IPS-NIHi11 (cell line): ENCODE measurements at places on chromosomes 3 and 15.

DNA sequence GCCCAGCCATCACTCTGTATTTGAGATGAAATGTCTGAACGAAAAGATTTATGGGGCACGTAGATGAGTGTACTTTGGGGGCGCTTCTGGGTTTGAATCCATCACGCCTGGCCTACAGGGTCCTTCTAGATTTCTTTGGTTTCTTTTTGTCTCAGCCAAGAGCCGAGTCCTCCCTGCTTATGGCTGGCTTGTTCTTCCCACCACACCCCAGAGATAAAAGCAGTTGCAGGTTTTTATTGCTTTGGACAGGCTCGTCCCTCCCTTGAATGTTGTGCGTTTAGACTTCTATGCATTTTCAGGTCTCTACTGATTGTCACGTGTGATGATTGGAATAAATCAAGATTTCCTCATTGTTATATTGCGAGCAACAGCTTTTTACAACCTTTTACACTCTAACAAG, 104.8 kb upstream of the CHRNA7 start:
- DNase-seq, result no peak

- no peak for DNase-seq
Measured at GRCh38 chr3:139465636-139466035, 10.7 kb downstream of the RBP2 start.

- DNase-seq, result peak; percentile 53
Measured at GRCh38 chr3:150737874-150738679, 24.9 kb downstream of the SIAH2 start.

DNA sequence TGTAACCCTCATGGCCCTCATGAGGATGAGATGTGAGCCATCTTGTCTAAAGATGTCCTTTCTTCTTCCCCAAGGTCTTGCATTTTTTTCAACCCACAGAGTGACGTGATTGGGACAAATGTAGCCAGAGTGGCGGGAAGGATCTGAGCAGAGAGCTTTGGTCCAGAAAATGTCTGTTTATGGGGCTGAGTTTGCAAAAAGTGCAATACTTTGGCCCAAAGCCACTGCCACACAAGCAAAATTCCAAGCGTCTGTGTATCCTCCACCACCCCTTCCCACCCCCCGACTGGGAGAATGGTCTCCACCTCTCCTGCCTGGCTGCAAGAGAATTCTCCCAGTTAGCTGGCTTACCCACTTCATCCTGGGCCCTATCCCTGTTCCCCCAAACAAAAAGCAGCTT, 246.9 kb upstream of the LRIG1 start:
- no peak for DNase-seq

- peak; percentile 24 for DNase-seq
Measured at GRCh38 chr3:34011171-34012101, 213.0 kb downstream of the PDCD6IP start.

- DNase-seq, result no peak
Measured at GRCh38 chr3:94968519-94968918, 905.7 kb downstream of the NSUN3 start.

DNA sequence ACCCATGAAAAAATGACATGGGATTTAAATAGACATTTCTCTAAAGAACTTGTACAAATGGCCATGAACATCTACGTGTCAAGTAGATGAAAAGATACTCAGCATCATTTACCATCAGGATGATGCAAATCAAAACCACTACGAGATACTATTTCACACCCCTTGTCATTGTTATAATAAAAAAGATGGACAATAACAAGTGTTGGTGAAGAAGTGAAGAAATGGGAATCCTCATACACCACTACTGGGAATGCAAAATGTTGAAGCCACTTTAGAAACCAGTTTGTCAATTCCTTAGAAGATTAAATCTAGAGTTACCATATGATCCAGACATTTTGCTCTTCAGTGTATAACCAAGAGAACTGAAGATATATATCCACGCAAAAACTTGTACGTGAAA, 57.9 kb downstream of the TIMP4 start:
- DNase-seq, result no peak

DNA sequence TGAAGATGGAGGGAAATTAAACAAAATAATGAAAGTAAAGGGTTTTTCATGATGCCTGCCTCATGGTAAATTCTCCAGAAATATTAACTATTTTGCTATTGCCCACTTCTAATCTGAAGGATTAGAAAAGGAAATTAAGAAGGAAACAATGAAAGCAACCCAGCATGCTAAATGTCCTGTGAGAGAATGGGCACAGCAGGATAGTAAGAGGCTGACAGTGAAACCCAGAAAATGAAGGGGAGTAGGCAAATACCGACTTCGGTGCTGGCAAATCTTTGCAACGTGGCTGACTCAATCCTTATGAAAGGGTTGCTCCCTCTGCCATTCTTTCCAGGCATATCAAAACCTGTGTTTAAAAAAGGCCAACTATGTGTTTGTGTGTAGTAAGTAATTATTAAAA, 147.5 kb upstream of the SYNPR start:
- peak; percentile 24 for DNase-seq

DNA sequence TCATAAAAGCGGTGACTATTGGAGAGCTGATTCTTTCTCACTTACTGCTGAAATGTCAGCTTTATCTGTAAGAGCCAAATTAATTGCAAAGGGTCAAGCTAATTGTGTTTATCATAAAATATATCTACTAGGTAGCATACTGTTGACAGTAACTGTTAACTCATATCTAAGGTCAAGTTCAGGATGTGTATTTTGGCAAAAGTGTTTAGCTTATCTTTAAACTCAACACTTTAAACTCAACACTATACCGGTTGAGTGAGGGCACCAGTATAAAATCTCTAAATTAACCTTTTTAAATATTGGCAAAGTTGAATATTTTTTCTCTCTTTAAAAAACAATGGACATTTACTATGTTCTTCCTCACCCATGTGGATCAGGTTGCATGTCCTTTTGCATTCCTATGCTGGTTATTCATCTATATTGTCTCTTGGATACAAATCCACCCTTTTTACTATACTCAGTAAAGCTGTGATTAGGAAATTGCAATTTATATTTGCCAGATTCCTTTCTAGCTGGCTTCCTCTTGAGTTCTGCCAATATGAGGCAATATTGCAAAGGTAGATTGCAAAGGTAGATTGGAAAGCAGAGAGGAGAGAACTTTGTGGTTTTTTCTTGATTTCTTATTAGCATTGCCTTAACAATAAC, 344.6 kb upstream of the DCBLD2 start:
- no peak for DNase-seq

DNA sequence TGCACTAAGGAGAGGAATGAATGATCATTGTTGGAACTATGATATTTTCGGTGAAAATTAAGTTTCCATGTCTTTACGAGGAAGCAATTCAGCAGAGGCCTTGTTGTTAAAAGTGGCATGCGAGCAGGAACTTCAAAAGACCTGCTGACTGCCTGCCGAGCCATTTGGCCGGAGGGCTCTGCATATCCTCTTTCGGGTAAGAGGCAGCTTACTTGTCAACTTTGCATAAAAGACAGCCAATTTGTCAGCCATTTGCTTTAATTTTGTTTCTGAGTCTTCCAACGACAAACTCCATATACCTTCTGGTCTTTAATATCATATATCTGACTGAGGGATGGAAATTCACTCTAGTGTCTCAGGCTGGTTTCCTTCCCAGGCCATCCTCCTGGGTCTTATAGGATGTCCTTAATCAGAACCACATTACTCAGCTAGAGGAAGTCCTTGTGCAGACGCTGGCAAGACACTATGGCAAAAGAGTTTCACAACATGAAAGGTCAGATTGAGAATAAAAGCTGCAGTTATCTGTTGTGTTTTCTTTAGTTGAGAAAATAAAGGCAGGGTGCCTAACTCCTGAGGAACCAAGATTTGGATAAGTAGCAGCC, 128.7 kb upstream of the WNT5A start:
- peak; percentile 58 for DNase-seq

DNA sequence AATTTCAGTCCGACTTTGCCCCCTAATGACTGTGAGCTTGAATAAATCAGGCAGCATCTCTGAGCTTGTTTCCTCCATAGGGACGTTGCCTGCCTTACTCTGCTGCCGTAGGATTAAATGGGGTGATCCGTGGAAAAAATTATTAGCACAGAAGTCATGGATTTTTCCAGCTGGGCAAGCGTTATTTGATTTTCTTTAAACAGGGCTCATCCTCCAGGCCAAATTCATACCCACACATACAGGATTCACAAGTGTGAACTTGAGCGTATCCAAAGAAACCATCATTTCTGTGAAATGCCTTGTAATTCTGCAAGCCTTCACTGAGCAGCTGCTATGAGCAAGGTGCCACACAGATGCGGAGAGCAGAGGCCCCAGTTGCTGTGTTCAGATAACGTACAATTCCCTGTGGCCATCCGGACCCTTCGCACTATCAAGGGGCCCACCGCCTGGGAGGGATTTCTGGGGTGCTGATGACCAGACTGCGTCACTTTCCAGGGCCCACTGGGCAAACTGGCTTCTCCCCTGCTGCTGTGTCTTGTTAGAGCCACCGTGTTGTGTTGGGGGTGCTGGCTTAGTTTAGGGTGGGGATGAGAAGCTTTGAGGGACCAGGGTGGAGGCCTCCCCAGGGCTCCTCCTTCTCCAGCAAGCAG, 61.4 kb downstream of the MGLL start:
- DNase-seq, result no peak

DNA sequence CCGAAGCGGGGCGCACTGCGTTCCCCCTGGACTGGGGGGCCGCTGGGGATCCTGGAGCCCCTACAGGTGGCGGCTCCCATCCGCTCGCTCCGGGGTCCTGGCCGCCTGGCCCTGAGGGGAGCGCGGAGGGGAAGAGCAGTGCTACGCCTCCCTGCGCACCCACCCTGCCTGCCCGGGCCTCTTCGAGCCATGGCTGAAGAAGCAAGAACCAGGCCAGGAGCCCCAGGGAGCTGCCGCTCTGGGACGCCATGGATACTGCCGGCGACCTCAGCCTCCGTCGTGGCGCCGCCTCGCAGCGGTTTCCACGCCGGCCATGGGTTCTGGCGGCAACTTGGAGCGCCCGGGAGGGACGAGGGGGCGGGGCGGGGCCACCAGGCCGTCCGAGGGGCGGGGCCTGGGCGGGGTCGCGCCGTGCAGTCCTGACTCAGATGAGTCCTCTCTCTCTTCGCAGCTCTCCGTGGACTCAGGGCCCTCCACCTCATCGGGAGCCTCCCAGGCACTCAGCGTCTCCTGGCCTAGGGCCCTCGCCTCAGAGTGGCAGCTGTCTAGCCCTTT, 50.9 kb downstream of the MYL3 start:
- peak; percentile 93 for DNase-seq

- no peak for DNase-seq
Measured at GRCh38 chr15:70557521-70558258, 205.7 kb downstream of the UACA start.

- DNase-seq, result no peak
Measured at GRCh38 chr3:156373095-156373494, 181.8 kb downstream of the SSR3 start.

GRCh38 chr15:97995881-97996603, 35.5 kb downstream of the ARRDC4 start:
- DNase-seq, result peak; percentile 34

- no peak for DNase-seq
Measured at GRCh38 chr15:25422021-25422420, 16.8 kb downstream of the UBE3A start.

GRCh38 chr3:134693804-134694203, 43.0 kb upstream of the KY start:
- DNase-seq, result no peak

DNA sequence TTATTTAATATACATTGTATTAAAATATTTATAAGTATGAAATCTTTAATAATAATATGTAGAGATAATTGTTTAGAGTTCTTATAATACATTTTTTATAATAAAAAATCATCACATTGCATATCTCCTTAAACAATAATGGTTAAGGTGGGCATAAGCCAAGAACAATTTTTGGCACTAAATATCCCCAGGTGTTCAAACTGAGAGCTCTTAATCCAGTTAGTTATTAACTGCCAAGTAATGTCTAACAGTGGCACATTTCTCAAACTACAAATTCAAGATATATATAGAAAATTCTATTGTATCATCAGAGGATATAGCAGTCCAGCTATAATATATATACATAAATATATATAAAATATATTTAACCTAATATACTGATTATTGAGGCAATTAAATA, 680.8 kb downstream of the SI start:
- no peak for DNase-seq

- no peak for DNase-seq
Measured at GRCh38 chr3:157607826-157608405, 104.7 kb upstream of the VEPH1 start.

GRCh38 chr3:178434206-178434805, 101.9 kb upstream of the KCNMB2 start:
- DNase-seq, result peak; percentile 22
